ENCODE measurements at places on chromosomes 12 and 14.

DNA sequence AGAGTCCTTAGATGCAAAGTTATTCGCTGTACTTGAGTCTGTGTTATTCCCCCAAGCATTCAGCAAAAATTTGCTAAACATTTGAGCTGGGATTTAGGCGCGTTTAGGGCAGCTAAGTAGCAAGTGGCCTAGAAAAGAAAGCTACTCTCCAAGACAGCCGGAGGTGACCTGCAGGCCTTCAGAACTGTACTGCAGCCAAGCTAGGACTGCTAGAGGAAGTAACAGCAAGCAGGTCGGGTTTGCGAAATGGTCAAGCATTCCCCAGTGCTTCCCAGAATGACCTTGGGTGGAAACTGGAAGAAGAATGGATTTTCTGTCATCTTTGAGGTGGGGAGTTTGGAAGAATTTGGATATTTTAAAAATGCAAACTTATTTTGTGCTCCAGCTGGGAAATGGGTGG lies 287.5 kb downstream of the FOXN3 start:
- no peak for DNase-seq

GRCh38 chr12:2552000-2552756 lies 242.6 kb upstream of the FKBP4 start:
- DNase-seq, result no peak

DNA sequence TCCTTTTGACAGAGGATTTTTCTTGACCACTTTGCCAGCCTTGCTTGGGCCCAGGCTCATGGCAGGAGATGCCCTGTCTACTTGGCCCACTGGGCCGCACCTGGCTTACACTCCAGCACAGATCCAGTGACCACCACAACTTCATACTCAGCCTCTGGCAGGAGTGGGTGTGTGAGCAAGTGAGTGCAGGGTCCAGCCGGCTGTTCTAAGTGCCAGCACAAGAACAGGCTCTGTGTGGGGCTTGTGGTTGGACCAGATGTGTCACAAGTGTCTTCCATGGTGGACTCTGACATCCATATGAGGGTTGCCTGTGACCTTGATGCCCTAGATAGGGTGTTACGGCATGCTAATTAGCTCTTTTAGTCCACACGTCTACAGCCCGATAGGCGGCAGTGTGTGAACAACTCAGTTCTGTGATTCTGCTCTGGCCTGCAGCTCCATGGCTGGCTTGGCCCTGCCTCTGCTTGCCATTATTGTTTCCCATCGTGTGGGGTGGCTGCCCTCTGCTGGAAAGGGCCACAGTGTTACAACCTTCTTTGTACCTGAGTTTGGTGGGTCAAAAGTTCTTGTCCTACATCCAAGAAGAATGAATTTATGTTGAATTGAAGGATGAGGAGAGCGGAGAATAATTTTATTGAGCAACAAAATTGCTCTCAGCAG lies 1089.1 kb downstream of the SLC6A15 start:
- DNase-seq, result no peak

DNA sequence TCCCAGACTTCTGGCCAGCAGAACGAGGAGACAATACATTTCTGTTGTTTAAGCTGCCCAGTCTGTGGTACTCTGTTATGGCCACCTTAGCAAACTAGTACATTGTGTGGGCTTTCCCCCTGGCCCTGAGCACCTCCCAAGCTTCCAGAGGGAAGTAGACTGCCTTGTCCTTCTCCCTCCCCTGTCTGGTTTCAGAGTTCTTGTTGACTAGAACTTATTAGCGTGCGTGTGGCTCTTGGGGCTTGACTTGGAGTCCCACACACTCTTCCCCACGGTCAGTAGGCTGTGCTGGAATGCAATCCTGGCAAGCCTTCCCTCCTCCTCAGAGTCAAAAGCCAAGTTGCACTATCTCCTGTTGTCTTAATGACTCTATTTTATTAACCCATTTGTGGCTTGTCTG lies 27.7 kb downstream of the FBLN5 start:
- no peak for DNase-seq

DNA sequence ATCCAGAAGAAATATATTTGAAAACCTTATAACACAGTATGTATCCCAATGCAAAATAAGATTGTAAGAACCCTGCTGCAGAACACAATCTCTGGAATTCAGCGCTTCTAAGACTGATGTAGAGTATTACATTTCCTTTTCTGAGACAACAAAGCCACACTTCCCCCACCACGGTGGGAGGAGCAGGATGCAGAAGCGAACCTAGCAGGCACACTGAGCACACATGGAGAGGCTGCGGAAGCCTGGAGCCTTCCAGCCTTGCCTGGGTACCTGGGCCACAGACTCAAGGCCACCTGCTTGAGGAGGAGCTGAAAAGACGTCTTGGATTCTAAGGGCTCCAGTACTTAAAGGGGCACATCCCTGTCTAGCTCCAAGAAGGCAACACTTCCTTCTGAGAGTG lies 46.4 kb downstream of the TCHP start:
- DNase-seq, result no peak

DNA sequence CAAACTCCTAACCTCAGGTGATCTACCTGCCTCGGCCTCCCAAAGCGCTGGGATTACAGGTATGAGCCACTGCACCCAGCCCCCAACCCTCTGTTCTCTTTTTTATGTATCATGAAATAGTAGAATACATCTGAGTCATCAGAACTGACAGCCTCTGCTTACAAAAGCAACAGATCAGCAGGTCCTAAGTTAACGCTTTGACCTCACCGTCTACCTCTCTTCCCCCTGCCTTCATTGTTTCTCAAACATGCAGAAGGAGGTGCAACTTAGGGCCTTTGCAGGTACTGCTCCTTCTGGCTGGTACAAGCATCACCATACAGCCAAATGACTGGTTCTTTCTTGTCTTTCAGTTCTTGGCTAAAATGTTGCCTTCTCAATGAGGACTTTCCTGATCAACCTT lies 249.2 kb downstream of the PAWR start:
- no peak for DNase-seq
